GM23248 (cell line): ENCODE measurements at places on chromosomes 3 and 15.

- no peak for DNase-seq
Measured at GRCh38 chr15:86483936-86484335, 404.3 kb downstream of the AGBL1 start.

DNA sequence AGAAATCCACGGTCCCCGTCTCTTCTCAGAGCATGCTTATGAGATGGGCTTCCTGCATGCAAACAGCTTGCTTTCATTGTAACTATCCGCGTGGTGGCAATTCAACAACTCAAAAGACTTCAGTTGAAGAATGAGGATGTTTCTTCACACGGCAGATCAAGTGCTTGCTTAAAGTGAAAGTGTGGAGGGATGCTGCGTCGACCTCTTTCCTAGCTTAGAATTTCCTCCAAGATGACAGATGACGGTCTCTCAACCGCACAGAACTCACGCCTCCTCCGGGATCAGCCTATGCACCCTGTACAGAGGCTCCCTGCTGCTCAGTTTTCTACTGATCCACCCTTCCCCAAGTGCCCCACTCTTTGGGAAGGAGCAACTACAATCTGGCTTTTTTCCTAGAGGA, 47.8 kb downstream of the PCSK6 start:
- DNase-seq = peak; percentile 31

DNA sequence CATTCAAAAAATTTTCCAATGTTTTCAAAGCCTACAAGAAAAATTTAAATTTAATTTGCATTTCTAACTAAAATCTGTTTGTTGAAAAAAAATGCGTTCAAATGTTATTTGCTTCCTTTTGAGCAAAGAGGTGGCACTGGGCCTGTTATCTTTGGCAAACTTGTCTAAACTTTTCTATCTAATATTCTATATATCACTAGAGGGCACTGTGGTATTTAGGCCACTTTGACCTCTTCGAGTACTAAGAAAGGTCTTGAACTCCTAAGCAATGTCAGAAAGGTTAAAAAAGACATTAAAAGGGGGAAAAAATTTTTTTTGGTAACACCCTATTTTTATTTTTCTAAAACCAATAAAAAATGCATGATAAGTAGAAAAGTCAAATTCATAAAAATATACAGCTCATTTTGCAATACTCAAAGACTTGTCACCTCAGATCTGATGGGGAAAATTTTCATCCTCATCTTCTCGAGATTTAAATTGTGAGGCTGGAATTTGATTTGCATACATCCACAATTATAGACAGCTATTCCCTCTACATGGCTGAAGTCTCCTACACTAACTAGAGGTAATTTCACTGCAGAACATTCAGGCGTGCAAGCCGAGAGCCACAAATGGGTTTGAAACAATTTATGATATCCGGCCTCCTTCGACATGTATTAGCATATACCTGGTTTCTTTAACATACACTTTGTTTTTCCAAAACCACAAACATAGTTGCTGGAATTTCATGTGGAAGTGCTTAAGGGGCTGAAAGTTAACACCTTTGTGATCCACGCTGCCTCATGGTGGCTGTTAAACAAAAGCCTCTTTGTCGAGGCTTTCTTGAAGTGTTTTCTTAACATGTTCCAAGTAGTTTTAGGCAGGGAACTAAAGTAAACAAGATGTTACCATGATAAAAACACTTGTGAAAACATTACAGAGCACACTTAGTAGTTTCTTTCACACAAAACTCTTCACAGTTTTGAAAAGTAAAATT, 576.4 kb downstream of the FOXP1 start:
- DNase-seq = peak; percentile 50

DNA sequence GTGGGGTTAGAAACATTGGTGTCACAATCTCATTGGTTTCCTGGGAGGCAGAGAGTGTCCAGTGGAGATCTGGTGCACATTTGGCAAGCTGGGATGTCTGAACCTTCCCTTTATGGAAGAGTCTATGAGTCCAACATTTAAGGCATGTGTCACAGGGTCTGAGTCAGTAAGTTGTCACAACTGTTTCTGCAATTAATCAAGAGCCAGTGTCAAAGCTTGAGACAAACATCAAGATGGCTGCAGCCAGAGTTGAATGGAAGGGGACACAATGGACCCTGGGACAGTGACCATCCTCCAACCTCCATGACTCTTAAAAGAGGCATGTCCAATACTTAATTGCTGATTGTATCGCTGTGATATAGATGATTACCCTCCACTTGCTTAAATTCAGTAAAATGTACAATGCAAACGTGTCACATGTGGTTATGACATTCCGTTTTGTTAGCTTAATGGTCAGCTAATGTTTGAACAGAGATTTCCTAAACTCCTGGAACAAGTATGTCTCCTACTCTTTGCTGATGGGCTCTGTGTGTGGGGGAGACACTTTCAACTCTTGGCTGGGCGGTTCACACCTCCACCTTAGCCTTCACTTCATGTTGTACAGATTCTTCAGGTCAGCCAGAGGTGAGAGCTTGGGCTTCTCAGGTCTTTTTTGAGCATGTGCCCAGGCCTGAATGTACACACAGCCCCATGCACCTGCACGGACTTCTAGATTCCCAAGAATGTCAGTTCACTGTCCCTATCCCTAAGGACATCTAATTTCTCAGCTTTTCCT, 79.9 kb upstream of the PRR23E start:
- DNase-seq = peak; percentile 6

- peak; percentile 86 for DNase-seq
Measured at GRCh38 chr3:185677146-185677829, 91.2 kb downstream of the SENP2 start.

DNA sequence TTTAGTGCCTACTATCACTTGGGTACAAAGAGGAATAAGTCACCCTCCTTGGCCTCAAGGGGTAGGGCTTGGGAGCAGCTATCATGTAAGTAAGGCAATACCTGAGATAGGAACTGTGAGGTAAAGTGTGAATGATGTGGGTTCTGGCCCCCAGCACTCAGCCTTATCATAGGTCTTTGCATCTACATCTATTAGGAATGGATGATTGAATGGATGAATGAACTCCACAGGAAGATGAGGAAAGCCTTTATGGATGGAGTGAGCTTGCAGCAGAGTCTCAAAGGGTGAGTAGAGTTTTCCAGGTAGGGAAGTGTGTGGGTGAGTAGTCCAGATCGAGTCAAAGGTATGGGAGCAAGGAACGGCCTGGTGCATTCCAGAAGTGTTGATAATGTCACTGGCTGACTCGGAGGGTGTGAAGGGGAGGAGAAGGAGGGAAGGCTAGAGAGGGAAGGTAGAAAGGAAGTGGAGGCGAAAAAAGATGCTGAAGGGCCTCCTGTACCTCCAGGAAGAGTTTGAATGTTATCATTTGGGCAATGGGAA, 13.1 kb upstream of the ABHD2 start:
- no peak for DNase-seq

- no peak for DNase-seq
Measured at GRCh38 chr3:25306705-25307104, 121.4 kb upstream of the RARB start.

DNA sequence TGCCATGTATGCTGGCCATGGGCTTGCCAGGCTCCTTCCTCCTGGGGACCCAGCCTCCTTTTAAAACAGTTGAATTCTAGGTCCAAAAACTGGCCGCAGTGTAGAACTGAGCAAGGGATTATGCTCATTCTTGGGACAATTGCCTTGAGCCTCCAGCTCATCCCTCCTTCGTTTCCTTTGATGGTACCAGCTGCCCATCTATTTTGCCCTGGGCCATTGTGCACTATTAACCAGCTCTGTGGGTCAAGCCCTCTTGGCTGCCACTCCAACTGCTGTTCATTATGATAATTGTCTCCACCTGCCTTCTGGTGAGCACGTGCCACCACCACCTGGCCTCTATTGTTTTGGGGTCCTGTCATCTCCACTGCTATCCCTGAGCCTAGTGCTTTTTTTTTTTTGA, 75.8 kb upstream of the SYN2 start:
- DNase-seq = no peak

DNA sequence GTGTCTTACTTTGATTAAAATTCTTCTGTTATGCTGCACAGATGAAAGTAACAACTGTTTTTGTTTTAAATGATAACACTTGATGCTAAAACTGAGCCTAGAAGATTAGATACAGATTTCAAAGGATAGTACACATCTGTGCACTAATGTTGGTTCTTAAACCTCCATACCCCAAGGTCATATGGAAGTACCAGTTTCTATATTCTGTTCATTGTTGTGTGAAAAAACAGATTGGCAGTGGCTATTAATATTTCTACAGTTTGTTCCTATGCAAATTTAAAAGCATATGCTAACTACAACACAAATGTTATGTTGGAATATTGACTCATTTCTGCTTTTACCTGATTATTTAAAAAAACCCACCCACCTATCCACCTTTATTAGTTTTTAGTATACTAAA, 32.0 kb upstream of the GBE1 start:
- DNase-seq = no peak

- no peak for DNase-seq
Measured at GRCh38 chr3:172246107-172246844, 202.0 kb downstream of the GHSR start.

- peak; percentile 95 for DNase-seq
Measured at GRCh38 chr3:151976211-151977050, 103.0 kb downstream of the SUCNR1 start.

GRCh38 chr3:107877936-107878335, 212.9 kb downstream of the CD47 start:
- DNase-seq = no peak

- DNase-seq = no peak
Measured at GRCh38 chr3:3307491-3307890, 128.0 kb upstream of the CRBN start.

- peak; percentile 90 for DNase-seq
Measured at GRCh38 chr3:99774467-99774866, 43.2 kb upstream of the CMSS1 start.

GRCh38 chr3:186152889-186153292, 44.0 kb upstream of the ETV5 start:
- no peak for DNase-seq

GRCh38 chr15:73630921-73631362, 2.2 kb downstream of the NPTN start:
- peak; percentile 45 for DNase-seq

- DNase-seq = no peak
Measured at GRCh38 chr3:188214442-188214841, 60.5 kb downstream of the LPP start.

DNA sequence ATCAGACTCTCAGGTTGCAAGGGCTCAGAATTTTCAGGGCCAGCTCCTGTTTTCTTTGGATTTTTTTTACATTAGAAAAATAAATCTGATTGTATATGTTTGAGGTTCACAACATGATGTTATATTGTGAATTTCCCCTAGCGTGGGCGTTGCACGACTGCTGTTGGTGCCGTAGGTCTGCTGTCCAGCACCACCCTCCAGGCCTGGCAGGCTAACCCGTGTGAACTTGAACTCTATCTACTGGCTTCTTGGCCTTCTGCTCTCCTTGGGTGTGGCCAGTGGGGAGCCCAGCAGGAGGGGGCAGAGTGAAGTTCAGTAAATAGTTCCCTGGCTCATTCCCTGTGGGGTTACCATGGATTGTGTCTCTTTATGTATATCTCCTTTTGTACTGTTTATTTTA, 80.5 kb upstream of the RORA start:
- no peak for DNase-seq

- no peak for DNase-seq
Measured at GRCh38 chr3:79765911-79766310, 1.9 kb downstream of the ROBO1 start.
